Esophagus squamous epithelium (tissue), 5 donors: ENCODE measurements at places on chromosomes 6 and 20.
A peak's percentile ranks its signal among the peaks of the same experiment; 100 is the strongest.

DNA sequence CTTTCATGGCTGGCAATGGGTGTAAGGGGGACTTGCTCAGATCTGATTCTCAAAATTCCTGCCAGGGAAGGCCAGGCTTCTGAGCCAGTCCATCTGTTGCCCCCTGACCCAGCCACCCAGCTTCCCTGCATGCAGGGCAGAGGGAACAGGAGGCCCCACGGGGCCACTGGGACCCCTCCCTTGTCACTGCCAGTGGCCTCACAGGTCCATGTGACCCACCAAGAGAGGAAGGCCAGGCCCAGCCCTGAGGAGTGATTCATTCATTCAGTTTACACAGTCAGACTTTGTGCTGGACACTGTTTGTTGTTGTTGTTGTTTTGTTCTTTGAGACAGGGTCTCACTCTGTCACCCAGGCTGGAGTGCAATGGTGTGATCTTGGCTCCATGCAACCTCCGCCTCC is 39.5 kb downstream of the UBE2V1 start:
- DNase-seq: no peak

- DNase-seq: peak; percentile 12
Observed at GRCh38 chr6:87723170-87724078, 21.4 kb upstream of the AKIRIN2 start.

DNA sequence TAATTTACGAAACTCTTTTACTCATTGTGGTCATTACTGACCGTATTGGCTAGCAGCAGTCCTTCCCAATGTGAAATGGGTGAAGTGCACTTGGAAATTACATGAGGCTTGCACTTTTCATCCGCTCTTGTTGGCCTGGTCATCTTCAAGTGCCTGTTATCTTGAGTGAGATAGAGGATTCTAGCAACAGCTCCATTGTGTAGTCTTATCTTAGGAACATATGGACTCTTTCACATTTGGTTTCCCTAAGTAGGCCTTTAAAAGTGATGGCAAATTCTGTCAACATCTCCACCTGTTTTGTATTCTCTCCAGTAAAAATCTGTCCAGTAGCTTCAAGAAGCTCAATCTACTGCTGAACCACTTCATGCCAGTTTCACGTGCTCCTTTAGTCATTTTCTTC is 114.8 kb upstream of the MARCKS start:
- no peak for DNase-seq

- DNase-seq: no peak
Observed at GRCh38 chr6:97085772-97086171, 161.2 kb downstream of the KLHL32 start.

DNA sequence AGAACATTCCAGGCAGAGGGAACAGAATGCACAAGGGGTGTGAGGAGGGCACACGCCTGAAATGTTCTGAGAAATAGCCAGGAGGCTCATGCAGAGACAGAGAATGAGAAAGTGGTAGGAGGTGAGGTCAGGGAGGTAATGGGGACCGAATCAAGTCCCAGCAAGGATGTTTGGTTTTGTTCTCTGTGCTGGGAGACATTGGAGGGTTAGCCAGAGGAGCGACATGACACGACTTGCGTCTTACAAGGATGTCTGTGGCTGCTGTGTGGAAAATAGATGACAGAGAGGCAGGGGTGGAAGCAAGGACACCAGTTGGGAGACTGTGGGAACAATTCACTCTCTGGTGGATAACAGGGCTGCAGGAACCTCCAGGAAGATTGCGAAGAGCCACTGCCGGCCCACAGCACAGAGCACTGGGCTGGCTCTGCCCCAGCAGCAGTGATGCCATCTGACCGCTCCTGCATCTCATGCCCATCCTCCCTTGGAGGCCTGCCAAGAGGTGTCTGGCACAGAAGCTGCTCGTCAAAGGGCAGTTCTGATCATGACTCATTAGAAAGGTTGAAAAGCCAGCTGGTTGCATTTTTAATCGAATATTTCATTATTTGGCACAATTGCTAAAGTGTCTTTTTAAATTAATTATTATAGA is 57.7 kb upstream of the CD83 start:
- DNase-seq: no peak

- DNase-seq: no peak
Observed at GRCh38 chr20:11378252-11378651, 539.4 kb upstream of the BTBD3 start.

DNA sequence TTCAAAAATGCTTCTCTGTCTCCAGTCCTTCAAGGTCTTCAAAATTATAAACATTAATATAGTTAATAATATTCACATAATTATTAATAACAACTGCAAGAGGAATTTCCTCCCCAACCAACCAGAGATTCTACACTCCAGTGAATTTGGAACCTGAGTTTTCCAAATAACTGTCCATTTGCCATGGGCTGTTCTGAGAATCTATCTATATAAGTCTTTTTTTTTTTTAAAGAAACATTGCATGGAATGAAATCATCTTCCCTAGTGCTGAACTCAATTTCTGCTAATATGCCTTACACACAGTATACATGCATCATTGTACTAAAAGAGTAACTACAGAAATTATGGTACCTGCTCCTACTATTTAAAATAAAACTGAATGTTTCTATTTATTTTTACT is 113.9 kb downstream of the SLC22A3 start:
- DNase-seq: no peak

GRCh38 chr6:119858901-119859300 is 509.3 kb upstream of the MAN1A1 start:
- no peak for DNase-seq

DNA sequence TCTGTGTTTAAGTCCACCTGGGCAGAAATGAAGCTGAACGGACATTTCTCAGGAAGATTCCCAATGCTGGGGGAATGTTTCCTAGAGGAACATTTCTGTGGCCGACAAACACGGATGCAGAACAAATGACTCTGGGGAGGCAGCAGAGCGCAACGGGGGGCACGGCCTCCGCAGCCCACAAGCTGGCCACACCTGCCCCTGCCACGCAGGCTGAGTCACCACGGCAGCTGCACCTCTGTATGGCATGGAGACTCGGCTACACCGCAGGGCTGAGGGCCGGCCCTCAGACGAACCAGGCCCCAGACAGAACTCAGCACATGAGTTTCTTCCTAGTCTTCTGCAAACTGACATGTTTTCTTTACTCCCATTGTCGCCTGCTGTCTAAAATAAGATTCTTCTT is 10.0 kb upstream of the PRR18 start:
- DNase-seq: no peak

GRCh38 chr6:96301781-96302180 is 219.8 kb upstream of the UFL1 start:
- no peak for DNase-seq

GRCh38 chr20:36424314-36424713 is 117.0 kb upstream of the MYL9 start:
- no peak for DNase-seq

GRCh38 chr6:30572148-30572547 is 906 bp downstream of the ABCF1 start:
- DNase-seq: no peak

GRCh38 chr6:165768961-165769360 is 105.9 kb upstream of the PDE10A start:
- DNase-seq: no peak
